ENCODE measurements at places on chromosomes 12 and 14. TPM values are rescaled to one million over a fixed set of nuclear protein-coding genes. Genes with fewer than 3 reads are reported as not detected.

RNASE1 gene
- 1.5 TPM for total RNA-seq

- no peaks in the 10 kb centered on the region for H3K36me3 ChIP-seq
- H3K4me1 ChIP-seq, result no peaks in the 10 kb centered on the region
- no peak overlapping the region for H3K27ac ChIP-seq
- no peak overlapping the region for H3K4me3 ChIP-seq
Measured at GRCh38 chr12:15540469-15540872, 218.2 kb downstream of the PTPRO start.

WASHC4 gene
- 43.5 TPM for total RNA-seq

- H3K4me3 ChIP-seq, result no peak overlapping the region
- H3K4me1 ChIP-seq, result no peaks in the 10 kb centered on the region
- DNase-seq, result no peak
- no peak overlapping the region for H3K27ac ChIP-seq
Measured at GRCh38 chr12:130026608-130027176, 122.9 kb upstream of the TMEM132D start.

DNA sequence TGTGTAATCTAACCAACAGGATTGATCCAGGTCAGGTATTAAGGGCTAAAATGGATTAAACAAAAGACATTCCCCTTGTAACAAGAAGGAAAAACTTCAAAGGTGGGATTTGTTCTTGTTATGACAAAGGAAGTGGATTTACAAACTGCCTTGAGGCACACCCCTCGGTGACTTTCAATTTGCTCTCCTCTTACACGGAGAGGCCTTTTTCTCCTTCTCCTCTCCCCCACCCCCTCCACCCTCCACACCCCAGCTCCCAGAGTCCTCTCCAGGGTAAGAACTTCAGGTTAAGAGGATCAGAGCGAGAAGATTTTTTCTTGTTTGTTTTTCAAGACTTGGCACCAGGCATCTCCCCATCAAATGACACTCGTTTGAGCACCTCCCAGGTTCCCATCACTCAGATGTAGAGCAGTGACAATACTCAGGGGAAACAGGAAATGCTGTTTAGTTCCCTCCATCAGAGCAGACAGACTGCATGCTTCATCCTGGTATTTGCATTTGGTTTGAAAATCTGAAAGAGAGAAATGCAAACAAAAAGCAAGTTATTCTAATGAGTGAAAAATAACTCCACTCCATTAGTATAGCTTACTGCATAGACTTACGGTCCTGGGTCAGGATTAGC lies 77.6 kb upstream of the TMEM260 start:
- H3K27ac ChIP-seq, result no peak overlapping the region
- H3K27me3 ChIP-seq, result no peaks in the 10 kb centered on the region
- DNase-seq, result no peak
- H3K4me3 ChIP-seq, result no peak overlapping the region

RNF212B gene
- total RNA-seq, result not detected

Measured in Caco-2 (cell line).